Gastrocnemius medialis (tissue), 4 donors: ENCODE measurements at places on chromosomes 1 and 21.
A peak's percentile ranks its signal among the peaks of the same experiment; 100 is the strongest.

GRCh38 chr1:155251566-155251965 lies 3.7 kb downstream of the ENTREP3 start:
- no peak for DNase-seq

GRCh38 chr21:46340998-46341397 lies 17.0 kb downstream of the PCNT start:
- peak; percentile 45 for DNase-seq

GRCh38 chr1:21685946-21686678 lies 17.0 kb upstream of the RAP1GAP start:
- no peak for DNase-seq

GRCh38 chr1:51875291-51875772 lies 3.2 kb downstream of the NRDC start:
- no peak for DNase-seq

DNA sequence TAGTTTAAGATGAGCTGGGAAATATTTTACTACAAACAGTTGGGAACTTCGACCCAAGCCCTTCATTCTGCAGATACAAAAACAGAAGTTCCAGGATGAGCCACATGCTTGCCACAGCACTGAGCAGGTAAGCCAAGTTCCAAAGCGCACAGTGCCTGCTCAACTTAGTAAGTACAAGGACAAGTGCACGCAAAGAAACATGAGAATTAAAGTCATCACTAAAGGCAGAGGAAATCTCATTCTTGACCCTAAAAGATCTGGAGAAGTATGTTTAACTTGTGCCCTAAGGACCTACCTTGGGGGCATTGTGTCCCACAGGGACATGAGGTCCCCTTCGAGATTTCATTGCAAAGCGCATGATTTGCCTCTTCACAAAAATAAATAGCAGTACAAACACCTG lies 1.2 kb upstream of the UBAP2L start:
- DNase-seq, result peak; percentile 45

DNA sequence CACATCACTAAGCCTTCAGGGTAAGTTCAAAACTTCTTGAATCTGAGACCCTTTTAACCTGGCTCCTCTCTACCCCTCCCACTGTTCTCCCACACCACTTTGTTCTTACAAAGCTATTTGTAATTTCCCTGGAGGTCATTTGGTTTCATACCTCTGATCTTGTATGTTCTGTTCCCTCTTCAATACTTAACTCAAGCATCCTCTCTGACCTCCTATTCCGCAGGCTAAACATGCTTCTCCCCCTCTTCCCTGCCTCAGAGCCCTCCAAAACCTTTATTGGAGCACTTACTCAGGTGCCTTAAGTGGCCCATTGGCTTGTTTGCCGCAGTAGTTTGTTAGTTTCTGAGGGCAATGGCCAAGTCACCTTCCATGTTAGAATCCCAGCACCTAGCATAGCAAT lies 54.8 kb downstream of the SSX2IP start:
- no peak for DNase-seq
